Panc1 (cell line): ENCODE measurements at places on chromosomes 2 and 18. TPM values are rescaled to one million over a fixed set of nuclear protein-coding genes. Genes with fewer than 3 reads are reported as not detected.

GRCh38 chr2:11553661-11554398 is 20.0 kb downstream of the GREB1 start:
- no peak for DNase-seq

Gene SRSF7
- 220 TPM for total RNA-seq

DNA sequence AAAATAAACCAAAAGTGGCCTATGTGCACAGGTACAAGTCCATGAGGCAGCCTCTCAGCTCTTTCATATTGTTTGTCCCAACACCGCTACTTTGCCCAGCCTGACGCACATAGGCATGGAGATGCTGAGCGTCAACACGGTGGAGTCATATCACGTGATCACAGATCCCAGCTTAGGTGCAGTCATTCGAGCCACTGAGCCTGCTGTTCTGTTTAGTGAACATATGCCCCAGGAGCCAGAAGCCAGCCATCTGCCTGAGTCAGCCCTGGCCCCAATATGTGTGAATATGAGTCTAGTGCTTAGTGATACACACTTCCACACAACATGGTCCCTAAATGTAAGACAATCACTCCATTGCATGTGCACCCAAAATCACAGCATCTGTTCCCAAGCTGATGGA is 88.2 kb upstream of the LCLAT1 start:
- no peak for DNase-seq

DNA sequence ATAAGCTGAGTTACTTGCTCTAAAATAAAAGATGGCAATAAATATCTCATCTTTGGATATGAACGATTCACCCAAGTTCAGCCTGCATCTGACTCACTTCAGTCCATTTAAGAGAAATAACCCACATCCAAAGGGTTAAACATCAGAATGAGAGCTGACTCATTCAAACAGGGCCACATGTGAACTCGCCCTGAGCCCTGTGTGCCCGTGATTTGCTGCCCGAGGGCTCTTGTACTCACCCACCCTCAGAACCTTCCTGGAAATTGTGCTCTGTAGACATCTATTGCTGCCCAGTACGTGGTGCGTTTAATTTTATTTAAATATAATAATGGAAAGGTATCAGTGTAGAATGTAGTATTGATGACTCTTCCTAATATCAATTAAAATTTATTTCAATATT is 66.9 kb upstream of the RBM44 start:
- no peak for DNase-seq

GRCh38 chr2:151632993-151633565 is 101.2 kb downstream of the NEB start:
- DNase-seq, result no peak

Gene SERPINB5
- not detected for total RNA-seq

DNA sequence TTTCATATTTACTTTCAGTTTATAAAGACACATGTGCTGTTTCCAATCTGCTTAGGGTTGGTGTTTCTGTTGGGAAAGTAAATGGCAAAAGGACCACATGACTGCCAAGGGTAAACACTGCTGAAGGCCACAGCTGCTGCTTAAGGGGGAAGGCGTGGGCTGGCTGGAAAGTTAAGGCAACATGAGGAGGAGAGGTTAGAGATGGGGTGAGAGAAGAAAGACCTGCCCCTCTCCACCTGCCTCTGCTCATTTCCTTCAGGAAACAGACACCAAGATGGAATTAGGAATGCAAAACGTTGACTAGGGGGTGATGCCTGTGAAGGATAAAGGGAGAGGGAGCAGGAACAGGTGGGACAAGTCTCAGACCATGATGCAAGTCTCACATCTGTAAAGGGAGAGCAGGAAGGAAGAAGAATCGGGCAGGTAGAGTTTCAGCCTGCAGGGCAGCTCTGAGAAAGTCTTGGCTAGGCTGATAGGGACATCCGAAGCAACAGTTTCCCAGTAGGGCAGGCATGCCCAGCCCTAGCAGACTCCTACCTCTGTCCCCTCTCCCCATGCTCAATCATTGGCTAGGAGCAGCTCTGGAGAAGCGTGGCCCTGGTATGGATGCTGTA is 86.0 kb downstream of the CDC42EP3 start:
- DNase-seq, result no peak

- DNase-seq, result no peak
These were observed 240.6 kb upstream of the RAB12 start for GRCh38 chr18:8368512-8369217.

Gene MFSD2B
- total RNA-seq, result 0.23 TPM

Gene COL5A2
- total RNA-seq, result 144 TPM

DNA sequence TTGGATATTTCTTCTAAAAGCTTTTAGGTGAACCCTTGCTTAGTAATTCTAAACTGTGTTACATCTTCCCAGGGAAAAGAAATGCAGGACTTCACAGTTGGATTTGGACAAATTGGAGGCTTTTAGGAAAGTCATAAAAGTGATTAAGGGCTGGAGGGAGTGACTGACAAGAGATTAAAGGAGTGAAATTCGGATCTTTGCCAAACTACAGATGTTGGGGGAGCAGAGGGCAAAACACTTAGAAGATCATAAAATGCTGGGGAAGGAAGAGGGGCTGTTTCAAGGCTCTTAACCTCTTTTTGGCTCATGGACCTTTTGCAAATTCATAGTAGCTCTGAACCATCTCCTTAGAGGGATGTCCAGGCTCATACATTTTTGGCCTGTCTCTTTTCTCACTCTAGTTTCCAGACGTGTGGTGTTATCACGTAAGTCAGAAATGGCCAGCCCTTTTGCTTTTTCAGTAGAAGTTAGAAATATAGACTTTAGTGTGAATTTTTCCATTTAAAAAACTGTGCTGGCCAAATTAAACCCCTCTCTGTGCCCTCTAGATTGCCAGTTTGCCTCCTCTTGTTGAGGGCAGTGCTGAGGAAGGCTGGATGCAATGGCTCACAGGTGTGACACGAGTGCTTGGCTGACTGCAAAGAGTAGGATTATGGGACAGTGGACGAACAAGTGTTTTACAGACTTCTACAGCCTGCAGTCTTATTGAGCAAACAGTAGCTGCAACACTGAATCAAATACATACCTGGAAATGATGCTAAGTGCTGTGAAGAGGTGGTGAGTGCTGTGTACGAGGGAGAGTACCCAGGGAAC is 109.9 kb downstream of the LYPD6B start:
- no peak for DNase-seq

Gene SPC25
- total RNA-seq, result 21.1 TPM

GRCh38 chr2:130891966-130892365 is 55.3 kb downstream of the ARHGEF4 start:
- DNase-seq, result no peak

Gene PLA2R1
- total RNA-seq, result 5.7 TPM

Gene PLEK
- total RNA-seq, result 0.13 TPM

GRCh38 chr18:7931763-7932162 is 364.6 kb downstream of the PTPRM start:
- DNase-seq, result no peak

GRCh38 chr18:26867471-26867870 is 2.0 kb upstream of the AQP4 start:
- DNase-seq, result no peak

GRCh38 chr2:219002395-219003266 is 9.4 kb upstream of the CRYBA2 start:
- DNase-seq, result no peak

- no peak for DNase-seq
These were observed 516.7 kb downstream of the ERBB4 start for GRCh38 chr2:212021947-212022346.

GRCh38 chr18:31512203-31512764 is 14.3 kb downstream of the DSG2 start:
- no peak for DNase-seq

DNA sequence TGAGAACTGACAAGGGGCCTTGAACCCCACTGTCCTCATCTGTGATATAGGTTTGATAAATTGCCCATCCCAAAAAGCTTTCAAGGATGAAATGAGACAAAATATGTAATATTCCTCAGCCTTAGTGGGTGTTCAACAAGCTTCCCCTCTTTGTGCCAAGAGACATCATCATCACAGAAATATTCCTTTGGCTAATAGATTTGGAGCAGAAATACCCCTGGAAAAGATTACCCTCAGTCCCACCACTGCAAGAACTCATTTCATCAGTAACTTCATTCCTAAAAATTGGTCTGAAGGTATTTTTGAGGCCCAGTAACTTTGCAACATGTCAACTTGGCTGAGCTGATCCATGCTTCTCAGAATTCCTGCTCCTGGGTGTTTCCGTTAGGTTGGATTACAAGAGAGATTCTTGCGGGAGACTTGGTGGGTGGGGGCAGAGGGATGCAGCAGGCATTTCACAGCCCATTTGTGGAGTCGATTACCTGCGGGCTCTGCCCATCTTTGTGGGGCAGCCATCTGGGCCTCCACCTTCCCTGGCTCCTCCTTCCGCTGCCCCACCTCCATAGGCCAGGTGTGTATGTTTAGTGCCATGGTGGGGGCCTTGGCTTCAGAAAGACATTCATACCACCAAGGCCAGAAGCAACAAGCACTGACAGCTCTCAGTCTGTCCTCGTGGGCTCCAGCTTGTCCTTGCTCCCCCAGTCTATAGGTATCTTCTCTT is 263.9 kb downstream of the GLI2 start:
- no peak for DNase-seq

DNA sequence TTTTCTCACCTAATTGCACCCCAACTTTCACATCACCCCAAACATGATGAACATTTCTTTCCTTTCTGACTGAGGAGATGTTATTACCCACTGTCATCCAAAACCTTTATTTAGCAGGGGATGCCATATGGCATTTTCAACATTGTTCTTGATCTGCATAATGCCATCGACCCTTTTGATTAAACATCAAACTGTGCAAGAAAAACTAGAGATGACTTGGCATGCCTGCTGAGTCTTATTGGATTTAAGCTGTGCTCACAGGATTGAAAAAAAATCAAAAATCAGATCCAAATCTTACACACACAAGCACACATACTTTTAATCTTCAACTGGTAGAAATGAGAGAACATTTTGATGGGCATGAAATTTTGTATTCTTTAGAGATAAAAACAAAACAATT is 536.0 kb downstream of the TMX3 start:
- DNase-seq, result no peak
